ENCODE measurements at places on chromosomes 16 and 17.

- no peak for DNase-seq
Measured at GRCh38 chr16:47461598-47462266, 601 bp downstream of the PHKB start.

GRCh38 chr16:89322321-89323119 lies 105.0 kb downstream of the ZNF778 start:
- DNase-seq: no peak

DNA sequence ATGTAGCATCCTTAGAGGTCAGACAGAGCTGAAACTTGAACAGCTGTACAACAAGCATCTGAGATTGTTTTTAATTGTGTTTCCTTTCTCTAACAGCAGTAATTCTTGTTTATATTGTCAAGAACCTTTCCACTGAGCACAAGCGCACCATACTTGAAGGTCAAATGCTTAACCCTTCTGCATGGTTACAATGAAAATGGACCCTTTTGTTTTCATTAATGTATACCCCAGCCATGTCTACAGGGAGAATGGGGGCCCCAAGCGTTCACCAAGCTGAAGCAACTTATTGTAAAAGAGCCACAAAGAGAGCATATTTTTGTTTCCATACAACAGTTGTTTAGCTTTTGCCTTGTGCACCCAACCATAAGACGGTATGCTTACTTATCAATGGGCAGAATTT lies 210.8 kb downstream of the FTO start:
- DNase-seq: no peak

- DNase-seq: no peak
Measured at GRCh38 chr17:13363771-13364170, 238.0 kb downstream of the HS3ST3A1 start.

DNA sequence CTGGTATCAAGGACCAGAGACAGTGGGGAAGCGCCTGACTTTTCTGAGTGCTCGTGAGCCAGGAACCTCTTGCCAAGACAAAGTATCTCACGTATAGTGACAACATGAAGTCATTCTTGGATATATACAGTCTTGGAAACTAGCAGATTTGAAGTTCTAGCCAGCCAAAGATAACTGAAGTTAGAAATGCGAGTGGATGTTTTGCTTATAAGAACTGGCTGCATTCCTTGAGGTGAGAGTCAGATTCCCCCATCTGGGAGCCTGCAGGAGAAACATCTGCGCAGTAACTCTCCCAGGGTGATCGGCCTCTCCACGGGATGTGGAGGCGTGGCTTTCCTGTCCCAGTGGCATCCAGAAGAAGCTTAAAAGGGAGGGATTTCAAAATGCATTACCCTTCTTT lies 89.8 kb downstream of the SHISA6 start:
- DNase-seq: no peak

GRCh38 chr16:22317625-22318024 lies 20.4 kb downstream of the POLR3E start:
- no peak for DNase-seq

DNA sequence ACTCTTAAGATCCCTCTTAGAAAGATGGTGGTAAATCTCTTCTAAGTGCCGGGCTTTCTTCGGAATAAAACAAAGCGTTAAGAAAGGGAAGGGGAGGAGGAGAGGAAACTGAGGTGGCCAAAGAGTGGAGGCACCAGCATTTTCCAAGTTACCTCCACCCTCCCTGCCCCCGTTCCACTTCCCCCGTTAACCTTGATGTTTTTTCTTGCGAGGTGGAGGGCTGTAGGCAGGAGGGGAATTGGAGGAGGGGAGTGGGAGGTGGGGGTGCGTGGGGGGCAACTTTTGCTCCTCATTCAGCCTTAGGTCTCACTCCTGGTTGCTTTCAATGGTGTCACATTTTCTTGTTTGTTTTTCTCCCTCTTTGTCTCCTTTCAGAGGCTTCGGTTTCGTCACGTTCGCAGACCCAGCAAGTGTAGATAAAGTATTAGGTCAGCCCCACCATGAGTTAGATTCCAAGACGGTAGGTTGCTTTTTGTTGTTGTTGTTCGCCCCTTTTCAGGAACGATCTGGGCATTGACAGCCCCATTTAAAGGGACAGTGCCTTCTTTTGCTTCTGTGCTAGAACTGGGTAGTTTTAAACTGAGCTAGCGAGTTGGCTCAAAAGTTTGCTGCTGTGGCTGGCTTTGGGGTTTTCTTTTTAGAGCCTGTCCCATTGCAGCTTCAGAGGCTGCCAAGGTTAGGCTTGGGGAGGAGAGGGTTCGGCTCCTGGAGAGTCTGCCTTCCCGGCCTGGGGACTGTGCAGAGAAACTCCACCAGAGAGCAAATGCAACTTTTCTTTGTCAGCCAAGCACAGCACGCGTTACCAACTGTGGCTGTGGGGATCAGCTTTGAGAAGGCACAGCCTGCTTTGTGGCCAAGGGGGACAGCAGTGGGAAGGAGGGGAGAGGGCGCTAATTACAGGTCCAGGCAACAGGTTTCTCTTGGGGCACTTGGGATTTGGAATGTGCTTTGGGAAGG lies 1.9 kb downstream of the MSI2 start:
- DNase-seq: no peak

Measured in GM12892 (cell line).